NCI-H2171 (cell line): ENCODE measurements at places on chromosomes 6 and 20.

GRCh38 chr20:46621492-46621891, 29.8 kb downstream of the SLC13A3 start:
- no peak for DNase-seq

- no peak for DNase-seq
Observed at GRCh38 chr6:168182366-168182765, 103.4 kb upstream of the FRMD1 start.

DNA sequence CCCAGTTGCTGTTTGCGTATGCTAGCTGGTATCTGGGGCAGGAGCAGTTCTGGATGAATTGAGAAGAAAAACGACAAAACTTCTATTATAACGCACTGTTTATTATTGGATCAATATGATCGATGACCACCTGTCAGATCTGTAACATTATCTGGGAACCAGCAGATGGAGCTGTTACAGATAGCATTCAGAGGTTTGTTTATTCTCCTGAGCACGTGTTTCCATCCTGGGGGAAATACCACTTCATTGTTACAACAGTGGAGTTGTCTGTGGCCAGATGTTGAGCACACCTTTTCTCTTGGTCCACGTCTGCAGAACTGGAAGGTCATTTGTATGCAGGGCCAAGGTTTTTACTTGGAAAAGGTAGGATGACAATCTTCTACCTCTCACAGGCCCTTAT, 16.0 kb upstream of the NKX2-2 start:
- peak; percentile 33 for DNase-seq

GRCh38 chr20:24160563-24161281, 172.1 kb upstream of the GGTLC1 start:
- DNase-seq: peak; percentile 37

GRCh38 chr6:161130541-161130940, 139.0 kb downstream of the MAP3K4 start:
- DNase-seq: no peak

DNA sequence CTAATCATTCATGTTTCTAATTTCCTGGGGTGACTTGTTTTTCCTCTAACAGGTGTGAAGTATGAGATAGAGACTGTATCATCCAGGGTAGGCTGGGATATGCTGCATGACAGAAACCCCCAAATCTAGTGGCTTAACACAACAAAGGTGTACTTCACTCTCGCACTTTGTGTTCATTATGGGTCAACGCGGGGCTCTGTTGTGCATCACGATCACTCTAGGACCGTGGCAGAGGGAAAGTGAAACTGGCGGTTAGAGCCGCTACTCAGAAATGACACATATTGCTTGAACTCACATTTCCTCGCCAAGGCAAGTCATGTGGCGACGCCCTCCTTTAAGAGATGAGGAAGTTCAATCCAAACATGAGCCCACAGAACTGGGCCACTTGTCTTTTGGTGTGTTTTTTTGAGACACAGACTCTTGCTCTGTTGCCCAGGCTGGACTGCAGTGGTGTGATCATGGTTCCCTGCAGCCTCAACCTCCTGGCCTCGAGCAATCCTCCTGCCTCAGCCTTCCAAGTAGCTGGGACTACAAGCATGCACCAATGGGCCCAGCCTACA, 41.3 kb downstream of the PCNA start:
- DNase-seq: no peak

GRCh38 chr6:83429857-83430610, 817 bp downstream of the ME1 start:
- no peak for DNase-seq

- no peak for DNase-seq
Observed at GRCh38 chr20:1937316-1937976, 42.2 kb downstream of the SIRPA start.

- DNase-seq: no peak
Observed at GRCh38 chr6:52352239-52353018, 9.5 kb upstream of the PAQR8 start.

- DNase-seq: no peak
Observed at GRCh38 chr6:152184917-152185574, 377.6 kb downstream of the ESR1 start.

- no peak for DNase-seq
Observed at GRCh38 chr6:156583083-156583482, 194.1 kb upstream of the ARID1B start.

DNA sequence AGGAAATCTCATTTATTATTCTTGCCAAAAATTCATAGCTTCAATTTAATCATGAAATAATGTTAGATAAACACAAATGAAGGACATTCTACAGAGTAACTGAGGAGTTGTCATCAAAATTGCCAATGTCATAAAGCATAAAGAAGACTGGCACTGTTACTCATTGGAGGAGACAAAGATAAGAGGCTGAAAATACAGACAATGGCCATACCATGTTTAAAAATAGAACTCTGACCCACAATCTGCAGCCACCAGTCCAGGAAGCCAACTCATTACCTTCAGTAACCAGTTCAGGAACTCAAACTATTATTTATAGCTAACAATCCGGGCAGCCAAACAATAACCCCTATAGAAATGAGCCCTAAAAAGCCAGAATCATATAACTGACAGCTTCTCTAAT, 795.6 kb downstream of the TENT5A start:
- no peak for DNase-seq

GRCh38 chr20:21356386-21356785, 40.9 kb downstream of the NKX2-4 start:
- DNase-seq: no peak

DNA sequence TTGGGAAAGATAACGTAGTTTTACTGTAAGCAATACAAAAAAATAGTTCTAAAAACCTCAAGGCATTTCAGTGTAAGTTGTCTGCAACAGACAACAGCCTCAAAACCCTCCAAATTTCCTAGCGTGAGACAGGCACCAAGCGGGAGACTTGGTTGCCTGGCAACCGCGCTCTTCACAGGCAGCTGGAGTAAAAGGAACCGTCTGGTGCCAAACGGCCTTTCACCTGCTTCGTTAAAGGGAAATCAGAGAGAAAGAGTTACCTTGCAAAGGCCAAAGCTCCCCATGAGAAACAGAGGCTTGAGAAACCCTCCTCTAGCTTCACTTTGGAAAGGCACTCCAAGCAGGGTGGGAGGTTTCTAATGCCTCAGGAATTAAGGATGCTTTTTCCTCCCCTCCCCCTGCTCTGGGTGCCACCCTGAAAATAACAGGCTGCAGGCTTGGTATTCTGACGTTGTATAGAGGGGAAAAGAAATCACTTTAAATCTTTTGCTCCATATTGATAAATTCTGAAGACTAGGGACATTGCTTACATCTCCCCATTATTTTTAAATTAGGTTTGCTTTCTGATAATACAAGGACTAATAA, 129.7 kb upstream of the UFL1 start:
- peak; percentile 91 for DNase-seq

- DNase-seq: no peak
Observed at GRCh38 chr6:30037182-30037788, 23.8 kb upstream of the POLR1H start.

DNA sequence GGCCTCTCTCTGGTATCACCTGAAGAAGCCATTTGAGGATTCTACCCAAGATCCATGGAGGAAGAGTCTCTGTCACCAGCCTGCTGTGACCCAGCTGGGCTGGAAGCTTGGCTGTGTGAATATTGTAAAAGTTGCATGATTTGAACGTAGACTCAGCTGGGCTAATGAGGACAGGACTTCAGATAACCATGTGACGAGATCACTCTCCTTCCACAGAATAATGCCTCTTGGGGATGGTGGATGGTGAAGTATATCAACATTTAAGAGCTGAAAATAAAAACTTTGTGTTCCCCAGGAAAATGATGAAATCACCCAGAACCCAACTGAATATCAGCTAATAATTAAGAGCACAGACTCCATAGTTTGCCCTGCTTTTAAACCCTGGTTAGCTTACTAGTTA, 427.9 kb downstream of the CD83 start:
- no peak for DNase-seq

GRCh38 chr6:15425947-15426346, 180.1 kb downstream of the JARID2 start:
- DNase-seq: no peak

DNA sequence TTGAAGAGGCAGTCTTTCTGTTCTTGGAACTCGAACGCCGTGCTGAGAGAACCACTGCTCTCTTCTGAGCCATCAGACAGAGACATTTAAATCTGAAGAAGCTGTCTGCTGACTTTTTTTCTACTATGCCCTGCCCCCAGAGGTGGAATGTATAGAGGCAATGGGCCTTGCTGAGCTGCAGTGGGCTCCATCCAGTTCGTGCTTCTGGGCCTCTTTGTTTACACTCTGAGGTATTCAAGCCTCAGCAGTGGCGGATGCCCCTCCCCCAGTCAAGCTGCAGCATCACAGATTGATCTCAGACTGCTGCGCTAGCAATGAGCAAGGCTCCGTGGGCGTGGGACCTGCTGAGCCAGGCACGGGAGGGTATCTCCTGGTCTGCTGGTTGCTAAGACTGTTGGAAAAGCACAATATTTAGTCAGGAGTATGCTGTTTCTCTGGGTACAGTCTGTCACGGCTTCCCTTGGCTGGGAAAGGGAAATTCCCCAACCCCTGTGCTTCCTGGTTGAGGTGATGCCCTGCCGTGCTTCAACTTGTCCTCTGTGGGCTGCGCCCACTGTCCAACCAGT, 526.8 kb downstream of the CD109 start:
- DNase-seq: no peak

DNA sequence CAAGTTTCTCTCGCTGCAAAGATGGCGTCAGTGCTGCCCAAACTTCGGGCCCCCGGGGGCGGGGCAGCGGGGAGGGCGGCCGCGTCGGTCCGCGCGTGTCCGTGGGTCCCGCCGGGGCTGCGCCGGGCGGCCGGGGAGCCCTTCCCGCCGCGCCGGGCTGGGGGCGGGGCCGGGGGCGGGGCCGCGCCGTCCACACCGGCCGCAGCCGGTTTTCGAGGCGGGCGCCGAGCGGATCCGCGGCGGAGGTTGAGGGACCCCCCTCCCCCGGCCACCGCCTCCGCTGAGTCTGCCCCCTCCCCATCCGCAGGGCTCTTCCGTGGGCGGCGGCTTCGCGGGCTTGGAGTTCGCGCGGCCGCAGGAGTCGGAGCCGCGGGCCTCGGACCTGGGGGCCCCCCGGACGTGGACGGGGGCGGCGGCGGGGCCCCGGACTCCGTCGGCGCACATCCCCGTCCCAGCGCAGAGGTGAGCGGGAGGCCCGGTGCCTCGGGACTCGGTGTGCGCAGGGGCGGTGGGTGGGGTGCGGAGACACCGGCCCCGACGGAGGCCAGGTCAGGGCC, 572 bp downstream of the SLC2A4RG start:
- DNase-seq: peak; percentile 50

GRCh38 chr6:2509711-2510110, 241.0 kb downstream of the MYLK4 start:
- no peak for DNase-seq

DNA sequence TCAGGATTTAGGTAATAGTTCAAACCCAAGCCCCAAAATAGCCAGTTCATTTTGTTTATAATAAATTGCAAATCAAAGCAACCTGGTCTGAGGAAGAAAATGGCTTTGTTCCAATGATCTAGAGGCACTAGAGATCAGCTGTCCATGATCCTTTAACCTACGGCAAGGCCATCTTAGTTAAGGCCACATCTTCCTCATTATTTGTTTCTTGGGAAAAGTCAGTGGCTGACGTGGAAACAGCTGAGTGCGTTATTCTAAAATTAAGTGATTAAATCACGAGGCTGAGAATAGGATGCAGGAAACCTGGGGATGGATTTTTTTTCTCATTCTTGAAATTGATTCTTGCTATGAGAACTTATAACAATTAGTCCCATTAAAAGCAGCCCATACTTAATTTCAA, 10.1 kb upstream of the TENT5A start:
- no peak for DNase-seq

DNA sequence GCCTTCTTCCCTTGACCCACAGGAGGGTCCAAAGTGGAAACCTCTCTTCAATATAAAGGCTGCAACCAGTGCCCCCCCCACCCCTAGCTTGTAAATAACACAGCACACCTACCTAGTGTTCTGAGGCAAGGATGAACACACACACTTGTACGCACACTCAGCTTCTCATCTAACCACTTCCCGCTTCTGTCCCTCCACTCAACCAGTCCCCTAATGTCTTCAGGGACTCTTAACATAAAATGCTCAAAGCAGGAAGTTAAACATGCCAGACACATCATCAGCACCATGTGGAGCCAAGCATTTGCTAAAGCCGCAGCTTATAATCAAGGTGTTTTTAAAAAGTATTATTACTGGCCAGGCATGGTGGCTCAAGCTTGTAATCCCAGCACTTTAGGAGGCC, 35.3 kb downstream of the FOXQ1 start:
- DNase-seq: no peak

- no peak for DNase-seq
Observed at GRCh38 chr20:50027611-50028105, 44.9 kb downstream of the SNAI1 start.

GRCh38 chr6:82264824-82265223, 17.3 kb upstream of the IBTK start:
- DNase-seq: no peak

- no peak for DNase-seq
Observed at GRCh38 chr6:122124908-122125307, 274.5 kb upstream of the HSF2 start.

DNA sequence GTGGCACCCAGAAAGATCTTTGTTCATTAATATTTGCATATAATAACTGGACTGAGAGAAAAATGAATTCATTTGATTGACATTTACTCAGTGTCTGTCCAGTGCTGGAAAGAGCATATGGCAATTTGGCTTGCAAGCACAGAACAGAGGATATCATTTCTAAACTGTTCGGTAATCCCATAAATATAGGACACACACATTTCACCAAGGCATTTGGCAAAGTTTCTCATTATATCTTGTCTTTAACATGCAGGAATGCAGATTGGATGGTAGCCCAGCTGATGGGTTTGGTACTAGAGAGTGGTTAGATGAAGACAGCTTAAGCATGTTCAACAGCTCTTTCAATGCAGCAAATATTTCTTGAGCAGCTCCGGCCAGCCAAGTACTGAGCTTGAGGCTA, 259.2 kb downstream of the PRKN start:
- DNase-seq: no peak

DNA sequence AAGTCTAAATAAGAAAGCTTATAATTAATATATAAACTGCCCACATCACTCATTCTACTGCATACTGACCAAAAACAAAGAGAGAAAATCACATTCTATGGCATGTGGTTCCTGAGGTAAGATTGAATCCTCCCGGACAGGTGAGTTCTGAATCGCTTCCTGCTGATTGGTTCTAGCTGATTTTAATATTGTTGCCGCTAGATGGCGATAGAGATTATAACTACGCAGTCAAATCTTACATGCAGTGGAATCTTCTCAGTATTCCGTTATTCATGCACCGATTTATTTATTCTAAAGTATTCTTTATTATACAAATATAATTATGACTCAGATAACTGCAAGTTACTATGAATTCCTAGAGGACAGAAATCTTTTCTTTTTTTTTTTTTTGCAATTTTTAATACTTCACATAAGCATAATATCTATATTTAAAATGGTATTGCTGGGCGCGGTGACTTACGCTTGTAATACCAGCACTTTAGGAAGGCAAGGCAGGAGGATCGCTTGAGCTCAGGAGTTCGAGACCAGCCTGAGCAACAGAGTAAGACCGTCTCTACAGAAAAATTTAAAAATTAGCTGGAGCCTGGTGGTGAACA, 24.2 kb upstream of the TMX4 start:
- DNase-seq: peak; percentile 59

GRCh38 chr20:57505979-57506378, 19.0 kb downstream of the CTCFL start:
- DNase-seq: no peak
